ENCODE measurements at places on chromosomes 1 and 21. TPM values are rescaled to one million over a fixed set of nuclear protein-coding genes. Genes with fewer than 3 reads are reported as not detected.

DNA sequence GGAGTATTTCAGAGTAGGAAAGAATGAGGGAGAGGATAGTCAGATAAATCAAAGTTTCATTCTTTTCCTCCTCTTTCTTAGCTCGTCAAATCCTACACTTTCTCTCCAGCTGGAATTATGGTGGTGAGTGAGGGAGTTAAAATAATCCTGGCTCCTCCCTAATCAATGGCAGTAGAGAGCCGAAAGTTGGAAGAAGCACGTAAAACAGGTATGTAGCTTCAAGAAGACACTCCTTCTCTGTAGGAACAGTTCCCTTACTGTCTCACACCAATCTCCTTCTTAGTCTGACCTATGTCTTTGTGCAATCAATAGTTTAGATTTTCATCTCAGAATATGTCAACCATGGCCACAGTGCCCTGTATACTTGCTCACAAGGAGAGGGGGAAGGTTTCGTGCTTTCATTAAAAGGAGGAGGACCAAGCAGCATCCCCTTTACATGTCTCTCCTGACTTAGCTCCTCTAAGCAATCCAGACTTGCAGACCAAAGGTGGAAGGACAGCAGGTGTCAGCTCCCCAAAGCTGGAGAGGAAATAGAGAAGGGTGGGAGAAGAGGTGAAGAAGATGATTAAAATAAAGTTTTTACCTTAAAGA, 878 bp downstream of the MINDY1 start:
- DNase-seq = no peak

The KRTAP7-1 gene
- total RNA-seq = not detected

DNA sequence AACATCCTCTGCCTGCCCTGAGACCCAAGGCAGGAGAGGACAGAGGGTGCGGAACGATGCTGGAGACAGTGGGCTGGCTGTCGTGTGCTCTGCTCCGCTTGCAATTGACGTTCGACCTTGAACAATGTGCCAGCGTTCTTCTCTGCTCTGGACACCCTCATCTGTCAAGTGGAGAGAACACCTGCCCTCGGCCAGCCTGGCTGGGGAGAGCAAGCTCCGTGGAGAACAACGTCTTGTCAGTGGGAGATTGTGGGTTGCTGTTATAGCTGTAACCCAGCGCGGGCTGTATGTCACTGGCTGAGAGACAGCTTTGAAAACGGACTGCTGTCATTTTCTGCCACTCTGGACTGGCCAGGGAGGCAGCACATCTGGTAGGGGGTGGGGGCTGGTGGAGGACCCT, 14.7 kb downstream of the KIAA1614 start:
- no peak for DNase-seq

DNA sequence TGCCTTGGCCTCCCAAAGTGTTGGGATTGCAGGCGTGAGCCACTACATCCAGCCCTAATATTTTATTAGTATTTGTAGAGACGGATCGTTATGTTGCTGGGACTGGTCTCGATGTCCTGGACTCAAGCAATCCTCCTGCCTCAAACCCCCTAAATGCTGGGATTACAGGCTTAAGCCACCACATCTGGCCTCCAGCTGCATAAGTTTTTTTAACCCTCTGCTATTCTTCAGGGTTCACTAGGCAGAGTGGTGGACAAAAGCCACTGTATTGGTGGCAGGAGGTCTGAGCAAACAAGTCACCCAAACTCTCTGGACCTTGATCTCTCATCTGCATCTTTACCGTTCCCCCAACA, 10.1 kb upstream of the CLIC4 start:
- DNase-seq = no peak

The HOOK1 gene
- total RNA-seq = 14.4 TPM

GRCh38 chr1:209651138-209651587, 1.1 kb downstream of the LAMB3 start:
- no peak for DNase-seq

- no peak for DNase-seq
Observed at GRCh38 chr21:37684115-37684493, 232.2 kb downstream of the KCNJ6 start.

DNA sequence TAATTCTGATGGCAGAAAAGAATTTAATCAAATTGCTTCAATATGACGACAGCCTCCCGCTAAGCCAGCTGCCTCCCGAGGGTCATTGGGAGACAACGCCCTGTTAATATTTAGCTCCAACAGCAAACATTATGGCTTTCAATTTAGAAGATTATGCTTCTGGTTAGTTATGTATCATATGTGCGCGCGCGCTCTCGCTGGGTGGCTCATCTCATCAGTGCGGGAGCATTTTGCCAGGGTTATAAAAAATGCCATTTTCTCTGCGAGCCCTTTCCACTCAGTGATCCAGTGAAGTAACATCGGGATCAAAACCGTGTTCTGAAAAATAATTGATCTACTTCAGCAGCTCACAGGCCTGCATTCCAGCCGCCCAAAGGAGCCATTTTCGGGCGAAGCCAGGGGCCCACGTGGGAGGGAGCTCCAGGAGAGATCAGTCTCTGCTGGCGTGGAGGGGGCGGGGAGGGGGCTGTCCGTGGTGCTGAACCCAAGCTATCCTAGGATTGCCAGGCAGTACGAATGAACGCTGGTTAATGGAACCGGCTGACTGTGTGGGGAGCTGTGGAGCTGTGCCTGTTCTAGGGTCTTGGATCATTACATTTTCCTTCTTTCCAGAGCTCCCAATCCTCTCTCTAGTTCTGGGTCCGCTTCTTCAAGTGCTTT, 219.1 kb upstream of the ZC3H12A start:
- no peak for DNase-seq

DNA sequence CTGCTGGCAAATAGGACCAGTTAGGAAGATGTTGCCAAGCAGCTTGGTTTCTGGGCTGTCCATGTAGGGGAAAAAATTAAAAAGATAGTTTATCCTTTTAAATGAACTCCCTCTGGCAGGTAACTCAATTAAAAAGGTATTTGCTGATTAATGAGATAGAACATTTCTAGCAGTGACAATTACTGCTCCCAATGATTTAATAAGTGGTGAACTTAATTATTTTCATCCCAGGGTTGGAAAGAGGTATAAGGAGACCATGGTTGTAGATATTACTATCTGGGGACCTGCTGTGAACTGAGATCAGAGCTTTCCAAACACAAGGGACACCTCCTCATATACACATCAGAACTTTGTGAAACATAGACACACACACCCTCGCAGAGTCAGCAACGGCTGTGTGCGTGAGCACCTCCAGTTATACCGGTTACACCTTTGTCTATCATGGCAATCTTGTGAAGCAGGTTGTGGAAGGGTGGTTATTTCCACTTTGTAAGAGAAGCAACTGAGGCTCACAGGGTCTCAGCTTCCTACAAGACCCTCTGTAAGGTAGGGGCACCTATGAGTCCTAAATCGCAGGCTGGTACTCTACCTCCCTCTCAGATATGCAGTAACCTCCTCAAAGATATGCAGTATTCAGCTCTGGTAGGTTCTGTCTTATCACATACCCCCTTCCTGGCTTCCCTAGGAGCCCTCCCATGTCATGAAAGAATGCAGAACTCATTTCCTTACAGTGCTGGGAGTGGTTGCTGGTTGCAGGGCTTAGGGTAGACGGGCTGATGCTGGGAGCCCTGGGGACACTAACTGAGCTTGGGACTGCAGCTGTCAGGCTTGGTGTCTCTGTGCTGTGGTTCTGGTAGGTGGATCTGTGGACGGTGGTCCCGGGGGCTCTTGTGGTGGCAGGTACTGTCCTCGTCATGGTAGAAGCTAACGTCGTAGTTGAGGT, 18.5 kb upstream of the MAGOH start:
- no peak for DNase-seq

DNA sequence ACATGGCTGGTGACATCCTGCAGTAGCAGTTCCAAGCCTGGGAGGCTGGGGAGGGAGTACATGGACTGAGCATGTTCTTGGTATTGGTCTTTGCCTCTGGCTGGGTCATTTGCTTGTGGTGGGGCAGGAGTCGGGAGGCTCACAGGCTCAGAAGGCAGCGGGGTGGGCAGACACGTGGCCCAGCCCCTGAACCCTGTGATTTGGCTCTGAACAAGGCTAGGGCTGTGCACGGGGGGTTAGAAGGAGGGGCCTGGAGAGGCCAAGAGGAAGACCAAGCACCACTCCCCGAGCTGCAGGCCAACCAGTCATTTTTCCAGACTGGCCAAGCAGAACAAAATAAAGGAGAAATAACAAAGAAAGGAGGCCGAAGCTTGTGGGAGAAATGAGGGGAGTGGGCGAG, 9.7 kb upstream of the PRELP start:
- DNase-seq = no peak

The CBS gene
- total RNA-seq = not detected

The PLA2G2A gene
- not detected for total RNA-seq

The LCE1E gene
- not detected for total RNA-seq

The SPRR3 gene
- total RNA-seq = not detected

The CACHD1 gene
- total RNA-seq = 3.4 TPM

DNA sequence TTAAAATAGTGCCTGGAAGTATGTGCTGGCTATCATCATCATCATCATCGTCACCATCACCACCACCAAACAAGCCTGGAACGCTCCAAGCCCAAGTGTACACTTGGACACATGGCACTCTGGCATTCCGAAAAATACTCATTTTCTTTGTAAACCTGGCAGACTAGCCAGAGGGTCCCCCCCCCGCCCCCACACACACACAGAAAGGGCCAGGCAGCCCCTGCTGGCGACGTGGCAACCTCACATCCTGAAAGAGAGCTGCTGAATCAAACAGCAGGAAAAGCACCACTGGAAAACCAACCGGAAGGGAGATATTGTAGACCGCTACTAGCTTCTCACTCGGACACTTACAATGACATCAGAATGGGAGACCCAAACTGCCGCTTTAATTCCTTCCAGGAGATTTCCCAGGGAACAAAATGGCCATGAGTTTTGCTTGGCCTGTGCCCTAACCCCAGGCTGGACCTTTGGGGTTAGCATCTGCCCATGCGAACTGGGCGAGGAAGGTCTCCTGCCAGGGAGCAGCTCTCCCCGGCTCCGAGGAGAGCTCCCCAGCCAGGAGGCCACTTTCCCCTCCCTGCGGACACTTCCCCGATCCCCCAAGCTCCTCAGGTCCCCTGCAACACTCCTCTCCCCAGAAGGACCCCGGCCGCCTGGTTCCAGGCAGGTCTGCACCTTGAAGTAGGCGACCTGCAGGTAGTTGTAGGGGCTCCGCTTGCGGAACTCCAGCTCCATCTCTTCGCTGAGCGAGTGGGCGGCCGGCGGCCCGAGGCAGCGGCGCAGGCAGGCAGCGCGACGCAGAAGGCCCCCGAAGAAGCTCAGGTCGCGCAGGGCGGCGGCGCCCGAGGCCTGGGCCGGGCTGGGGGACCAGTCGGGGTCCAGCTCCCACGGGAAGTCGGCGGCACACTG, 742 bp downstream of the P3H1 start:
- no peak for DNase-seq

DNA sequence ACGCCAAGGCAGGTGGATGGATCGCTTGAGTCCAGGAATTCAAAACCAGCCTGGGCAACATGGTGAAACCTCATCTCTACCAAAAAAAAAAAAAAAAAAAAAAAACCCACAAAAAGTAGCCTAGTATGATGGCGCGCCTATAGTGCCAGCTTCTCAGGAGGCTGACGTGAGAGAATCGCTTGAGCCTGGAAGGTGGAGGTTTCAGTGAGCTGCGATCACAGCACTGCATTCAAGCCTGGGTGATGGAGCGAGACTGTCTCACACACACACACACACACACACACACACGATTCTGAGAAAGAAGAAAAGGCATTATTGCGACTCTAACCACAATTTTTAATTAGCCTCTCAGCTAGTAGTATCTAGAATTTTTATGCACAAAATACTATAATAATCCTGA, 86.5 kb downstream of the RASAL2 start:
- no peak for DNase-seq

The SLC16A4 gene
- 0.24 TPM for total RNA-seq

The UBXN10 gene
- total RNA-seq = 0.14 TPM

The C1orf74 gene
- total RNA-seq = 0.75 TPM

DNA sequence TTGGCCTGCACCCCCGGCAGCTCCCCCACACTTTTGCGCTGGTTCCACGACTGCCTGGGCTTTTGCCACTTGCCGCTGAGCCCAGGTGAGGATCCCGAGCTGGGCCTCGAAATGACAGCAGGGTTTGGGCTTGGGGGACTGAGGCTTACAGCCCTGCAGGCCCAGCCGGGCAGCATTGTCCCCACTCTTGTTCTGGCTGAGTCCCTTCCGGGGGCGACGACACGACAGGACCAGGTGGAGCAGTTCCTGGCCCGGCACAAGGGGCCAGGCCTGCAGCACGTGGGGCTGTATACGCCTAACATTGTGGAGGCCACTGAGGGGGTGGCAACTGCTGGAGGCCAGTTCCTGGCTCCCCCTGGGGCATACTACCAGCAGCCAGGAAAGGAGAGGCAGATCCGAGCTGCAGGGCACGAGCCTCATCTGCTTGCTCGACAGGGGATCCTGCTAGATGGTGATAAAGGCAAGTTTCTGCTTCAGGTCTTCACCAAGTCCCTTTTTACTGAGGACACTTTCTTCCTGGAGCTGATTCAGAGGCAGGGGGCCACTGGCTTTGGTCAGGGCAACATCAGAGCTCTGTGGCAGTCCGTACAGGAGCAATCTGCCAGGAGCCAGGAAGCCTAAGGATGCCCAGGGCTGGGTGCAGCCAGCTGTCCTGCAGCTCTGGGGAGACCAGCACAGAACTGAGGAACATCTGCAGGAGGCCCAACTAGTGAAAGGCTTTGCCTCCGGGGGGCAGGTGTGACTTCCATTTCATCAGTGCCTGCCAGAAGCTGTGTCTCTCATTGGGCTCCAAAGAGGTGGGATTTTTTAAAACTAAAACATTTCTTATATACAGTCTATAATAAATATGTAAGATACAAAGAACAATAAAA, 1.2 kb downstream of the HPDL start:
- DNase-seq = no peak

GRCh38 chr1:183883623-183884022, 78.7 kb downstream of the RGL1 start:
- DNase-seq = no peak

GRCh38 chr1:210328032-210328745, 513 bp upstream of the HHAT start:
- DNase-seq = no peak

DNA sequence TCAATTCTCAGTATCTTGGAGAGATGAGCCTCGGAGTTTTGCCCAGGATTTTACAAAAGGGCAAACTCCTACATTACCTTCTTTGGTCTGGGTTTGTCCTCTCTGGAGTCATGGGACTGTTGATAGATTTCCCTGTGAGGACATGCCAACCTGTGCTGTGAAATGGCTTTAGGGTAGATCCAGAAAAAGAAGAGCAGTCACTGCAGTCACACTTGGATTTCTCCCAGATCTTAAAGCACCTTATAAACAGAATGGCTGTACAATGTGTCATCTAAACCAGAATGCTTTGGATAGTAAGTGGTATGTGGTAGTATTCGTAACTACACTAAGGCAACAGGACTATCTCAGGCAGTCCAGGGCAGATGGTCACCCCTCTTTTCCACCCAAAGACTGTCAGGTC, 1.9 kb upstream of the CSRP1 start:
- DNase-seq = no peak

The GCSAML gene
- not detected for total RNA-seq

DNA sequence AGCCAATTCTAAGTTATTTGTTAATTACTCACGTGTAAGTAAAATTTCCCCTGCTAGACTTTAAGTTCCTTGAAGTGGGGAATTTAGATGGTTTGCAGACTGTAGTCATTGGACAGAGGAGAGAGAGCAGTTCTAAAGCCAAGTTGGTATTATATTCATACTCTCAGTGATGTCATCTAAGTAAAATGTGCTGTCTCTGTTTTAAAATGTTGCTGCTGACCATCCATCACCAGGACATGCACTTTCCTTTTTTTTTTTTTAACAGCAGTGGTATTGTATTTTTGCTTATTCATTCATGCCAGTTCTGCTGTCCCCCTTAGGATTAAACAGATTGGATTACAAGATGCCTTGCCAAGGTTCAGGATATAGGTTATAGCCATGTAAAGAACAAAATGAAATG, 2.3 kb downstream of the TTLL7 start:
- DNase-seq = no peak

- DNase-seq = no peak
Observed at GRCh38 chr21:43658769-43659135, 536 bp downstream of the HSF2BP start.
